ENCODE measurements at places on chromosomes 4 and X.

GRCh38 chr4:20926529-20926928 lies 226.3 kb downstream of the PACRGL start:
- no peak for DNase-seq

DNA sequence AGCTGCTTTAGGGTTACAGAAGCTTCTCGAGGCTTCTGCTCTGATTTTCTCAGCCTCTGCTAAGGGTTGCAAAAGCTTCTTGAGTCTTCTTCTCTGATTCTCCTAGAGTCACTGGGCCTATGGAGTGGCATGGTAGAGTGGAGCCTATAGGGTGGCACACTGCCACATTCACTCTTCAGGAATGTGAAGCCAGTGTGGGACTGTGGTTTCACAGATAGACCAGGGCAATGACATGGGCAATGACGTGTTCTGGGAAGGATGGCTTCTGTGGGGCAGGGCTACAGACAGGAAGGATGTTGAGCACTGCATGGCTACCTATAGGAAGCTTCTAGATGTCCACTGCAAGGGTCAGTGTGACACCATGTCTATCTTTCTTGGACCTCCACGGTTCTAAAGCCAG lies 11.0 kb upstream of the MAMLD1 start:
- no peak for DNase-seq

DNA sequence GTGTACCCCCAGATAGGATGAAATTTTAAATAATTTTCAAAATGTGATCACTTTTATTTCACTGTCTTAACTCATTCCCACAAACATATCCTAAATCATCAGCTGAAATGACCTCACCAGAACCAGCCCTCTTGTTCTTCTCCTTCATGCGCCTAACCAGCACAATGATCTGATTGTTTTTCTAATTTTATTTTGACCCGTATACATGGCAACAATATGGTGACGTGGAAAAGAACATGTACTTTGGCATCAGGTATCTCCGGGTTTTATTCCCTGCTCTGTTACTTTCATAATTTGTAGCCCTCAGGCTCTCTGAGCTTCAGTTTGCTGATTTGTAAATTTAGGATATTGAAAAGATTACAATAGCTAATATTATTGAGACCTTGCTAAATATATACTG lies 562.4 kb upstream of the ZFP42 start:
- no peak for DNase-seq

DNA sequence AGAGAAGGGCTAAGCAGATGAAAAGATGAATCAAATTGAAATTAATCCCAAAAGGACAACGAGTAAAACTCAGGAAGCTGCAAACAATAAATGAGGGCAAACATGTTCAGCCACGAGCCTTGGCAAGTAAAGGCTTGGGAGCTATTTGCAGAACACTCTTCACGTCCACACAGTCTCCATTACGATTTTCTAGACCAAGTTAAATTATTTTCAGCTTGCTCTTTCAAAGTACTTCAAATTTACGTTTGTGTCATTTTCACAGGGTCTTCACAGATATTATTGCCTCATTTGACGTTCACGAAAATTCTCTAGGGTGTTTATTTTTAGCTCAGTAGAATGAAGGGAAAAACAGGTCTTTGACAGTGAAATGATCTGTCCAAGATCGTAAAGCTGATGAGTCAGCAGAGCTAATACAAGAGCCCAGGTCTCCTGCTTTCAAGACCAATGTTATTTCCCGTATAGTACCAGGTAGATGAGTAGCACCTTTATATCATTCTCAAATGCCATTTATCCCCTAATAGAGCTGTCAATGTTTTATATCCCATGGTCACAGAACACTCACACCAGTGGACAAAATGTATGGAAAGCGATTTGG lies 20.9 kb downstream of the KLB start:
- DNase-seq = no peak

- DNase-seq = no peak
Measured at GRCh38 chr4:39682138-39682537, 15.8 kb upstream of the UBE2K start.

- DNase-seq = no peak
Measured at GRCh38 chrX:44876086-44876485, 3.1 kb downstream of the KDM6A start.

- no peak for DNase-seq
Measured at GRCh38 chr4:107655289-107655688, 64.7 kb downstream of the PAPSS1 start.

GRCh38 chr4:144820728-144821085 lies 174.8 kb downstream of the HHIP start:
- DNase-seq = no peak

GRCh38 chr4:70992391-70992881 lies 1.0 kb upstream of the DCK start:
- DNase-seq = no peak

DNA sequence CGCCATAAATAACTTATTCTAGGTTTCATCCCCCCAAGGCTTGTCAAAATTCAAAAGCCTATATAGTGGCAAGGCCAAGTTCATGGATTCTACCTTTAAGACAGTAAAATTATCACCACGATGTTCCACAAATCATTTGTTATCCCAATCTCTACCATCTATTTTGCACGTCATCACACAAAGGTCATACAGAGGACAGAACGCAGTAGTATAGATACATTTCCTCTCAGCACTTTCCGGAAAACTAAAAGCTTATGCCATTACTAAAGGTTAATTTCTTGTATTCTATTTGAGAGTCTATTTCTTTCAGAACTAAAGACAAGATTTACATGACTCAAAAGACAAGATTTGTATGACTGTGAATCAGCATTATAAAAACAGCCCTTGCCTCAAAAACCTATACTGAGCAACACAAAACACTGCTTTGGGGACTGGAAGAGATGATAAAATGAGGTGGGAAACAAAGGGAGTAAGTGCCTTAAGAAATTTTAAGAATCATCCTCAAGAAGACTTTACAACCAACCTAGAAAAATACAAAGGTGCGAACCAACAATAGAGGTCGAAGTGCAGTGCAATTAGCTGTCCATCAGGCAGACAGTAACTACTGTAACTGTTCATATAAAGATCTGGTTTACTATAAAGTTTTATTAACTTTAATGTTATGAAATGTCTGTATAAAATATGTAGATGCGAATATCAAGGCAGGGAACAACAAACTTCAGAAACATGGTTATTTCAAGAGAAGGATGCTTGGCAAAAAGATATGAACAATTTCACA lies 7.6 kb downstream of the UBE2D3 start:
- no peak for DNase-seq

DNA sequence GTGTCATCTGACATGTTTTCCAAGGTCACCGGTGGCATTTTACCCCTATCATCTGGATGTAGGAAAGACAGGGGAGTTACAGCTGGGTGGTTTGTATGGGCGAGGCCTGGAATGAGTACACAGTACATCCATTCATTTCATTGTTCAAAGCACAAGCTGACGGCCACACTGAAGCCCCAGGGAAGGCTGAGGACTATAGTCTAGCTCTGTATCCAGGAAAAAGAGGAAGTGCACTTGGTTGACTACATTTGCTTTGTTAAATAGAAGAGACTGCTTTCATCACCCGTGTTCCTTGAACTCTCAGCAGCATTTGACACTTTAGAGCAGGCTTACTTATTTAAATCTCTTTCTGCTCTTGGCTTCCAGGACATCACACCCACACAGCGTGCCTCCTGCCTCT lies 1041.0 kb upstream of the TENM3 start:
- no peak for DNase-seq

DNA sequence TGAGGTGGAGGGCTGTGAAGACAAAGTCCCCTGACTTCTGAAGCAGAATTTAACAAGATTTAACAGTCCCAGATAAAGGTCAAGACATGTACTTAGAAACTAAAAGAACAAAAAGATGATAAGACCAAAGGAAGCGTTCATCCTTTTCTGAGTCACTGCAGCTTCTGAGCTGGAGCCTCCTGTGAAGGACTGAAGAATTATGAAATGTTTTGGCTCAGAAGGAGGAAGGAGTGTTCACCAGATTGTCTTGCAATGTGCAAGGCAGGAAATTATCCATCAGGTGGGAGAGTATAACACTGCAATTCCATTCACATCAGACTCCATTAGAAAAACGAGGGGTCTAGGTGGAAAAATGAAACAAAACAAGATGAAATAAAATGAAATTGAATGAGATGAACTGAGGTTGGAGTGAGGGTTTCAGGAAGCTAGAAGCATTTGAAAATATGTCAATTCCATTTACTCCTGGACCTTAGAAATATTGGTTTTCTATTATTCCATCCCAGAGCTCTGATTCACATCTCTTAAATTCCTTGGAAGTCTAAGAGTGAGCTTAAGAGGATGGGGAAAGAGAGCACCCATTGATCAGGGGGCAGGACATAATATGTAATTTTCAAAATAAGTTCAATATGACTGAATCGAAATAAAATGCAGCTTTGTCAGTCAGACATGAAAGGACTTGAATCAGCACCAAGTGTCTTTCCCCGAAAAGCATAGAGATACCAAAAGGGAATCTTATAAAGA lies 186.1 kb upstream of the LNX1 start:
- no peak for DNase-seq

DNA sequence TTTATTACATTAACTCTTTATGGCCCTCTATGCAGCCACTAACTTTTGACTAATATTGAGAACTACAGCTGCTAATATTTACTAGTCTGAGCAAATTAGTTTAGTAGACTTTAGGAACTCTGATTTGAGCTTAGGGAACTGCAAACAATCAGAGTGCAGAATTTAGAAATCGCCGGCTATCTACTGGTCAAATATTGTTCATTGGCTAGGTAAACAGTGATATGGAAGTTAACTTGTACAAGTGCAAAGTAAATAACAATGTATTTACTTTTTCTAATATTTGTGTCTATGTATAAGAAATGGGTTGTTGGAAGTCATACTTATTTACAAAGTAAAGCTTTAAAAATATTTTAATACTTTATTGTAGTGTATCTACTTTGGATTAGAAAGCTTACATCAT lies 279.6 kb downstream of the CFAP299 start:
- no peak for DNase-seq

DNA sequence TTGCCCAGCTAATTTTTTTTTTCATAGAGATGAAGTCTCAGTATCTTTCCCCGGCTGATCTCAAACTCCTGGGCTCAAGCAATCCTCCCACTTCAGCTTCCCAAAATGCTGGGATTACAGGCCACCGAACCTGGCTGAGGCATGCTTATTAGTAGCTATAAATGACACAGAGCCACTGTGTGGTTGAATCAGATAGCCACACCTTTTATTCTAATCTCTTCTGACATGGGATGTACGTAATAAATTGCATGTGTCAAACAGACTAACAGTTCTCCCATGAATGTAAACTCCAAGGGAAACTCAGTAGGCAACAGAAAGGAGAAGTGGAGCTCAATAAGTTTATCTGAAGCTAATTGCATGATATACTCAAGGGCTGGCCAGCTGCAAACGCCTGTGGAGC lies 139.8 kb upstream of the VCX3A start:
- DNase-seq = no peak

DNA sequence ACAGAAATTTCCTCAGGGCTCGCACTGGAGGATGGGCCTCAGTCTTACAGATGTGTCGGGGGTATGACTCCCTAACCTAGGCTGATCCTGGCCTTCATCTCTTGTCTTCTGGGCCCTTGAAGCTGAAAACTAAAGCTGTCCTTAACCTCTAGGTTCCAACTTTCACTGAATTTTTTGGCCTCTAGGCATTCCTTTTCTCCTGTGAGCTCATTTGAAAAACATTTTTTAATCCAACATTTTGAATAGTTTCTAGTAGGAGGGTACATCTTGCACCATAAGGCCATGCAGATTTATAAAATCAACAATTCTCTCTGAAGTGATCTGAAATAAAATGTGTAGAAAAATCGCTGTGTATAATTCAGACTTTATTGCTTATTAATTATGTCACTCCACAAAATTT lies 19.7 kb downstream of the RWDD4 start:
- no peak for DNase-seq

GRCh38 chr4:52966781-52967180 lies 104.7 kb downstream of the RASL11B start:
- DNase-seq = no peak

- no peak for DNase-seq
Measured at GRCh38 chr4:173076903-173077634, 91.5 kb upstream of the GALNT7 start.

- no peak for DNase-seq
Measured at GRCh38 chrX:44980883-44981282, 107.9 kb downstream of the KDM6A start.

- DNase-seq = no peak
Measured at GRCh38 chrX:67353651-67354370, 190.0 kb upstream of the AR start.

DNA sequence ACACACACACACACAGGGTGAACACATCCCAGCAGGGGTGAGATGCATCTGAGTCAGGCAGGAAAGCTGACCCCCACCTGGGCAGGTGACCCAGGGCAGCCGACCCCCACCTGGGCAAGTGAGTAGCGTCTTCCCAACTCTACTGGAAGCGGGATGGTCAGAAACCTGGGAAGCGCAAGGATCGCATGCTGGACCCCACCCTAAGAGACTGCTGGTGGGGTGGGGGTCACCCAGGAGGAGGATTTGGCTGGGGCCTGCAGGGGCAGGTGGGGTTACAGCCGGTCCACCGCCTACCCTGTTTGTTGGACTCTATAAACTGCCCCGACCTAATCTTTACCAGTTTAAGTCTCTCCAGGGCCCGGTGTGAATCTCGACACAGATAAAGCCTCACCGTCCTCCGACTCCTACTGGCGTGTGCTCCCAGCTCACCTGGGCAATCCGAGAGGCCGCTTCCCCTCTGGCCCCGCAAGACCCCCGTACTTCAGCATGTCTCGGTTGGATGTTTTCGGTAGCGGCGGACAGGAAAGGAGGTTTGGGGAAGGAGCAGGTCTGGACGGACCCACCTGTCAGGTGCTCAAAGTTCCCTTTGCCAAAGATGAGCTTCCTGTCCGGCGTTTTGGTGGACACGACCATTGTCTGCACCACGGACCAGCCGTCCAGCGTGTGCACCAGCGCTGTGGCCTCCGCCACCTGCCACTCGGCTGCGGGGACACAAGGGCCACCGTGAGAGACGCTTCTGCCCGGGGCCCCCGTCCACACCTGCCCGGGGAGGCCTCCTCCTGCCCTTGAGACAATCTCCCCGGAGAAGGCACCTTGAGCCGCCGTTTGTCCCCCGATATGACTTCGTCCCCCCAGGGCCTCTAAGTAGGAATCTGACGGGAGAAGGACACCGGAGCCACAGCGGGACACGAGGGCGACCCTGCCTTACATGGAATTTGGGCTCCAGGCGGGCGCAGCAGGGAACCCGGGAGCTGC lies 2.0 kb downstream of the GTPBP6 start:
- no peak for DNase-seq

- DNase-seq = no peak
Measured at GRCh38 chr4:18039113-18039512, 17.6 kb upstream of the LCORL start.

DNA sequence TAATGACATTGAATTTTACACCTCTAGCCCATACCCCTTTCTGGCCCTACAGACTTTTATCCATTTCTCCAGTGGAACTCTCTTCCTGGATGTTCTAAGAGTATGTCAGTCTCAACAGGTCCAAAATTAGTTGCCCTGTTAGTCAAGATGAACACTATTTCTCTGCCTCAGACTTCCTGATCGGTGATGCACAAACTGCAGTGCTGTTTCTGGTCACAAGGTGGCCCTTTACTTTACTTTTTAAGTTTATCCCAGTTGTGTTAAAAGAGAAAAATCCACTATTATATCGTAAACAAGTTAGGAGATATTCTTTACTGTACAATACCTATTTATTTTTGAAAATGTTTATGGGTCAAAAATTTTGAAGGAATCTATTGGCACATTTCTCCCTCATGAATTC lies 13.1 kb downstream of the TCEAL7 start:
- DNase-seq = peak; percentile 25
